ENCODE measurements at places on chromosomes 6 and 20.

DNA sequence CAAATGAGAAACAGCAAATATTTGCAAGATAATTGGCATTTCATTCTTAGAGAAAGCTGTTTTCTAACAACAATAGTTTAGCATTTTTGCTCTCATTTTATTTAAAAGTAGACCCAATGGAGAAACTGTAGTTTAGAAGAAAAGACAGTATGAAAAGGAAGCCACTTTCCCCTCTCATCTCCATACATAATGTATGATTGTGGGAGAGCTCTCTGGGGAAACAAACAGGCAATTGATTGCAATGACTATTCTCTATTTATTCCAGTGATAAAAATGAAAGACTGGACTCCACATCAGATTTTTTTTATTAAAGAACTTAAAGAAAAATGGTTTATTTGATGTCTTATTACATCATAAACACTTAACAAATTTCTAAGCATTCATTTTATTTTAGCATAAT lies 116.8 kb upstream of the SASH1 start:
- DNase-seq = no peak

- no peak for DNase-seq
Observed at GRCh38 chr6:18412068-18412467, 24.9 kb downstream of the RNF144B start.

DNA sequence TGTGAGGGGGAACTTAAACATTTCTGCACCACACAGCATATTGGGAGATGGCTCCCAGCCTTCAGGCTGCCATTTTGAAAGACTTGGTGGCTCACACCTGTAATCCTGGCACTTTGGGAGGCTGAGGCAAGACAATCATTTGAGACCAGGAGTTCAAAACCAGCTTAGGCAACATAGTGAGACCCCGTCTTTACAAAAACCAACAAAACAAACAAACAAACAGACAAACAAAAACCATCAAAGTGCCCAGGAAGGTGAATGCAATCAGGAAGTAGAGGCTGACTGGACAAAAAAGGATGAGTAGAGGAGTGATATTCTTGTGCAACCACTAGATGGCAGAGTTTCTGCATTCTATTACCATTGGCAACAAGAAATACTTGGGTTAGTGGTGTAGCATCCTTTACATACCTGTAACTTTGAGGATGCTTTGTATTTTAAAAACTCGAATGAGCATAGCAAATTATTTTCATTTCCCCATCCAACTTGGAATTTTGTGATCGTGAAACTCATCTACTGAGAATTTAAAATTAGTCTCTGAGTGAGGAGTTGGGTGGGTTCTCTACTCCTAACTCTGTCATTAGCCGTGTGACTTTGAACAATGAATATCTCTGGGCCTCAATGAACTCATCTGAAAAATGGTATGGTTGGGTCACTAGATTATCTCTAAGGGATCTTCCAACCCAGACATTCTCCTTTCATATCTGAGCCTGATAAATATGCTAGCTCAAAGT lies 84.4 kb downstream of the CRYBG1 start:
- peak; percentile 79 for DNase-seq

- no peak for DNase-seq
Observed at GRCh38 chr20:63132131-63132714, 83.7 kb downstream of the YTHDF1 start.

DNA sequence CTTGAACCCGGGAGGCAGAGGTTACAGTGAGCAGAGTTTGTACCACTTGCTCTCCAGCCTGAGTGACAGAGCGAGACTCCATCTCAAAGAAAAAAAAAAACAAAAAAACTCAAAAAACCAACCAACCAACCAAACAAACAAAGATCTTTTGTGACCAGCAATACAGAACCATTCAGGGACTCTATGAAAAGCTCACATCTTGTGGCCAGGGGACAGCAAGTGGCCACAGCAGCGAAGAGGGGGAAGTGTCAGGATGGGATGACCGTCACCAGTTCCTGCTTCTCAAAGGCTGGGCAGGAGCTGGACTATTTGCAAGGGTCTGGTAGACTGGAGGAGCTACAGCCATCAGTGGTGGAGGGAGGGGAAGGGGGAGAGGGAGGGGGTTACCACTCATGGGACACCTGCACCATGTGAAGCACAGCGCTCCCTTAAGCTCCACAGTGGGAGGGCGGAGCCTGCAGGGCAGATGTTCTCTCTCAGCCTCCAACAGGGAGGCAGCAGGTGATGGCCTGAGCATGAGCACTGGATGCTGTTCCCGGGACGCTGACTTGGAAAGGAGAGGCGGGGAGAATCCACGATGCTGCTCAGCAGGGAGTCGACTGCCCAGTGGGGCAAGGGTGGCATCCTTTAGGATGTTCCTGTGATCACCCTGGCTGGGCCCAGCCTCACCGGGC lies 19.7 kb upstream of the ULBP3 start:
- no peak for DNase-seq

GRCh38 chr6:113626475-113626874 lies 230.7 kb upstream of the MARCKS start:
- no peak for DNase-seq

- DNase-seq = no peak
Observed at GRCh38 chr6:43993881-43994523, 133.2 kb downstream of the MRPL14 start.

- no peak for DNase-seq
Observed at GRCh38 chr6:167469101-167469500, 144.2 kb downstream of the TTLL2 start.

GRCh38 chr6:43915986-43916923 lies 146.2 kb downstream of the VEGFA start:
- no peak for DNase-seq

- no peak for DNase-seq
Observed at GRCh38 chr20:21583486-21584168, 69.8 kb upstream of the NKX2-2 start.

- peak; percentile 31 for DNase-seq
Observed at GRCh38 chr6:109527989-109528388, 45.0 kb upstream of the ZBTB24 start.

DNA sequence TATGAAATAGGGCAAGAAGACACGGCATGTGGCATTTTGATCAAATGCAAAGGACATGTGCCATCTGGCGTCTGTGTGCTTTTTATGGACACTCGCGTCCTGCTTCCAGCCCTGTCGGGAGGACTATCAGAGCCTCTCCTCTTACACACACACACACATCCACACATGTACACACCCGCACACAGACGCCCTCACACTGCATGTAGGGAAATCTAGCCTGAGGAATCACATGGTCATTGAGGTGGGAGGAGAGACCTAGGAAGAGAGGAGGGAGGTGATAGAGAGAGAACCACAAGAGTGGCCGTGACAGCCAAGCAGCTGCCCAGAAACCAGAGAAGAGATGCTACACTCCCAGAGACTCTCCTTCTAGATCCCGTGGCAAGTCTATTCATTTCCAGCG lies 105.9 kb upstream of the CDYL start:
- DNase-seq = no peak

DNA sequence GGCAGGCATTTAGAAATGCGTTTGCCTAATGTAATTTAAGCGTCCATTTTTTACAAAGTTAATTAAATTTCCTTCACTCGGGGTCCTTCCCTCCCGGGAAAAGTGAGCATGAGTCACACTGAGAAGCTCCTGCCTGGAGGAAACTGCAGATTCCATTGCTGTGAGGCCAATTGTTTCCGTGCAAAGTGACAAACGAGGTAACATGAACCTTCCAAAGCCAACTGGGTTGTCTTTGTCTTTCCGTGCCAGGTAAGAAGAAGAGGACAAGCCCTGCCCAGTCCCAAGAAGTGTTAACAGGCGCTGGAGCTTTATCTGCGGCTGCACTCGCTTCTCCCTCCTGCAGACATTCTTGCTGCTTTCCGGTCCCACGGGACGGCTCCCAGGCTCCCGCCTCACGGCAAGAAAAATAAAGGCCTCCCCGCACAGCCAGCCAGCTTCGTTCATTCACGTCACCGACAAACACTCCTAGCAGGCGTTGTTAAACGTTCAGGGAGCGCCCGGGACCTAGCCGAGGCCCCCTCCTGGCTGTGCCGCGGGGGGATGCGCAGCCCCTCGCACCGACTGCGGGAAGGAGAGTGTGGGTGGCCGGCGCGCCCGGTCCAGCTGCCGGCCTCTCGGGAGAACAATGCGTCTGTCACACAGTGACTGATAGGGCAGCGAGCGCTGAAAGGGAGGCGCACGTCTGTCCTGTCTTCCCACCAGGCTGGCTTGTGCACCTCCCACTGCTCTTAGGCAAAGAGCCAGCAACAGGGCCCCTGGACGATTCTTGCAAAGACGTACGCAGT lies 61.5 kb upstream of the HDDC2 start:
- DNase-seq = peak; percentile 14

DNA sequence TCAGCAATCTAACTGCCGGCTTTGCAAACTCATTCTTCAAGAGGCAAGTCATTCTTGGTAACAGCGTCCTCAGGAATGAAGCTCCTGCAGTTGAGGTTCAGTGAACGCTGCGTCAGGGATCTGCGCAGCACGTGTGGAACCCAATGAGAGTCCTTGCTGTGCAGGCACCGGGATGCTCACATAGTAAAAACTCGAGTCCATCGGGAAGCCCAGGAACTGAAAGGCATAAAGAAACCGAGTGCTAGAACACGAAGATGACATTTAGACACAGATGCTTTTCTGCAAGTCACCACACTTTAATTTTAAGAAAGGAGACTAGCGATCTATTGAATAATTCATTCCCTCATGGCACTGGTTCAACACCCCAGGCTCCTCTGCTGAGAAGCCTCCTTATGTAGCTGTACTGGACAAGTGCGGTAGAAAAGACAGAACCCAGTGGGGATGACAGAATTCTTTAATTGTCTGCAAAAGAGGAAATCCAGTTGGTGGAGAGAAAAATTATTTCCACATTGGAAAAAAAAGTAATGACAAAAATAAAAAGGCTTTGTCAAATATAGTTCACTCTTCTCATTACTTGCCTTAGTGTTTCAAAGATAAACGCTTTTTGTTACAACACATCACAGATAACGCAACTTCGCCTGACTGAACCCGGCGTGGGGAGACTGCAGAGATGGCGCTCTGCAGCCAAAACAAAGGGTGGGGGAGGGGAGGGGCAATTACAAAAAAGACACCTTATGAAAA lies 1.9 kb upstream of the AFDN start:
- DNase-seq = no peak

DNA sequence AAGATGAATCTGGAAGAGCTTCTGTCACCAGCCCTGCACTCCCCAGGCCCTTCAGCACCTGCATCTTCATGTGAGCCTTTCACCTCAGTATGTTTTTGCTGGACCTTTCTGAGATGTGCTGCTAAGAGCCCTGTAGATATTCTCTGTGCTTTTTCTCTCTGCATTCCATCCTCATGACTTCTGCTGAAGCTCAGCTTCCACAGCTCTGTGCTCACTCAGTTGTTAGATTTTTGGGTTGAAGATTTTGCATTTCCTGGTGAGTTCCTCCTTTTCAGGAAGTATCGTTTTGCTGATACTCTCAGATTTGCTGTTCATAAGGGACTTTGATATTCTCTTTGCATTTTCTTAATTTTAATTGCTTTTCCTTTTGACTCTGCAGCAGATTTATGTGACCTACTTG lies 18.3 kb downstream of the KIAA1586 start:
- DNase-seq = no peak

DNA sequence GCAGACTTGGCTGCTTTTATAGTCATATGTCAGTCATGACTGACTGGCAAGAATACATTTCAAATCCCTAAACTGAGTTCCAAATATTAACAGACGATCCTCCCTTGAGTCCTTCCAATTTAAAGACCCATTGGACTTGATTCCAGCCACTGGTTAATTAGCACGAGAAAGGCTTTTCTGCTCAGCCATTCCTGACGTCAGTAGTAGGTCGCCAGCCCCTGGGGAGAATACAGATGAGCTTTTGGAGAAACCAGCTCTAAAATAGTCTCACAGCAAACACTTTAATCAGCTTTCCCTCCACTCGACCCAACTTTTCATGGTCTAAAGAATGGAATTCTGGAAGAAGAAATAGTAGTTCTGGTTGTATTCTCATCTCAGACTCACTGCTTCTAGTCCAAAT lies 91.6 kb downstream of the SLC22A3 start:
- DNase-seq = no peak

- DNase-seq = no peak
Observed at GRCh38 chr20:10314198-10314597, 95.6 kb downstream of the SNAP25 start.

DNA sequence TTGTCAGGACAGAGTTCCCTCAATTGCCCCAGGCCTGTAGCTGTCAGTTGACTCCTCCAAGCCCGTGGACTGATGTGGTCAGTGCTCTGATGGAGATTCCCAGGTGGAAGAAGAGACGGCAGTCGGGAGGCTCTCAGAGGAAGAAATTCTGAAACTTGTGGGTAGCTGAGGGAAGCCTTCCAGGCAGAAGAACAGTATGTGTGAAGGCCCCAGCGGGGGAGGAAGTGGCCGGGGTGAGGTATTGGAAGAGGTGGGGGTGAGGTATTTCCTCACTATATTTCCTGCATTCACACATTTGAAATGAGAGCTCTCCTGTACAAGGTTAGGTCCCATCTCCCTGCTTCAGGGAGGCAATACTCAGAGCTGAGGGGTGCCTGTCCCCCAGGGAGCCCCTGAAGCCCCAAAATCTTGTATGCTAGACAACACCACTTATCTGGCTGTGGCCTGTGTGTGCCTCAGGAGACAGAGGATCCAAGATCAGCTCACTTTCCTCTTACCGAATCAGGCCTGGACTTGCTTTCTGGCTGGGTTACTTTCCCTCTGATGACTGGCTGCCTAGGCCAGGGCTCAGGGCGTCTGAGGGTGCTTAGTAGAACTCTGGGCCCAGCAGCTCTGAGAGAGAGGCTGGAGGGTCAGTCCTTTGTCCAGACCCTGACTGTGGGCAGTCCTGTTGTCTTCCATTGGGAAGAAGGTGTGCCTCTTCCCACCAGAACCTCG lies 49.3 kb upstream of the MYL9 start:
- DNase-seq = peak; percentile 72

- no peak for DNase-seq
Observed at GRCh38 chr6:157169226-157169625, 154.1 kb downstream of the TMEM242 start.

- DNase-seq = no peak
Observed at GRCh38 chr6:146984251-146984924, 219.8 kb upstream of the STXBP5 start.

GRCh38 chr6:158629367-158630221 lies 14.9 kb downstream of the DYNLT1 start:
- DNase-seq = no peak

DNA sequence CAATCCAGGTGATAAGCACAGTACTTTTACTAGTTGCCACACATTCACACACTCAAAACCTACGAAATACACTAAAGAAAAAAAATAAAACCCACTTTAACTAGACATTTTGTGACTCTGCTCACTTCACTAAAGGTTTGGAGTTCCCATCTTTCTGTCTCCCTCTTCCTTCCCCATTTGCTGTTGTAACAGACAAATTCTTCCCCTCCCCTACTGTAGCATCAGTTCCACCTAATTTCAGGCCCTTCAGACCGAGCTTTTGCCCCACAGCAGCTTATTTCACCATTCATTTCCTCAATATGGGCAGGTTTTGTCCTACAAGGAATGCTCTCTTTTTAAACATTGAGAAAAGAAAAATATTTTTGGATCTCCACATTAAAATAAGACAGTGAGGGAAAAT lies 31.3 kb upstream of the MRAP2 start:
- no peak for DNase-seq

All from RWPE1 (cell line).